ENCODE measurements at places on chromosomes 1 and 21.

DNA sequence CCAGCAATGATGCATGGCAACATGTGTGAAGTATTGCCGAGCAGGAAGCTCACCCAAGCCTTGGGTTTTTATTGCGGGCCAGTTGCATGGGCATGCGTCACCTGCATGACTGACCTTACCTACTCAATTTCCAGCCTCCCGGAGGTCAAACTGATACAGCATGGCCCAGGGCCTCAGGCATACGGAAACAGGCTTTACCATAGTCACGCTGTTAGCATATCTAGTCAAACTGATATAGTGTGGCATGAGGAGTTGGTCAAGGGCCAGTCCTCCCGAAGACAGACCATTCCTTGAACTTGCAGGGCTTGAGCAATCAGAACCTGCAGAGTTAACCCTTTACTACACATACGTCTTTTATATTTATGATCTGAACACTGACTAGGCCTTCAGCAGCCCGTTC is 6.4 kb upstream of the DUSP12 start:
- DNase-seq = no peak

DNA sequence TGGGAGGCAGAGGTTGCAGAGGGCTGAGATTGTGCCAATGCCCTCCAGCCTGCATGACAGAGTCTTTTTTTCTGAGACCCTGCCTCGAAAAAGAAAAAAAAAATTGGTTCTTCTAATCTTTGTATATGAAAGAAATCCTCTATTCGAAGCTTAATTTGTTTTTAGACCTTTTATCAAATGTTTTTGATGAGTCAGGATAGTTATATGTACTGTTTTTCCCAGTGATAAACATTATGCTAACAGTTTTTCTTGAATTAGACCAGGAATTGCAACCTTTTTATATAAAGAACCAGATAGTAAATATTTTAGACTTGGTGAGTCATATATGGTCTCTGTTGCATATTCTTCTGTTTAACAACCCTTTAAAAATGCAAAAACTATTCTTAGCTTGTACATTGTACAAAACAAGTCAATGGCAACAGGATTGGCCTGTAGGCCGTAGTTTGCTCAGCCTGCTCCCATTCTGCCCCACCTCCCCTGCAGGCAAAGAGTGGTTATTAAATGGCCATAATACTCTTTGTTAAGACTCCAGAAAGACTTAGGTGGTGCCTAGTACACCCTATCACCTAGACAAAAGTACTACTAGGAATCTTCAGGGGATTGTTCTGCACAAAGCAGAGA is 45.2 kb downstream of the LYST start:
- DNase-seq = peak; percentile 58

DNA sequence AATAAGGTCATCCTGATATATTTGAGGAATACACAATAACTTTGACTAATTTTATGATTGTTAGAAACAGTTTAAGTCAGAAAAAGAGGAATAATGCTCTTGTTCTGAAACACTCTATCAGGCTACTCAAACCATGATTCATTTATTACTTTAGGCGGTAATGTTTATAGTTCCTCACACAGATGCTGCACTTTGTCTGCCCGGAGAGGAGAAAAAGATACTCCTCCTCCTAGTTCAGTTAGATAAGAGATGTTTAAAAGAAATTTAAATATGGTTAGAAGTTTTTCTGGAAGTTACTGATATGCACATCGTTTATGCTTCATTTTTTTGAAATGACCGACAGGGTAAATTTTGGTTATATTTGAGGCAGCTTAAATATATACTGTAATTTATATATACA is 103.0 kb downstream of the ZMYM4 start:
- no peak for DNase-seq

DNA sequence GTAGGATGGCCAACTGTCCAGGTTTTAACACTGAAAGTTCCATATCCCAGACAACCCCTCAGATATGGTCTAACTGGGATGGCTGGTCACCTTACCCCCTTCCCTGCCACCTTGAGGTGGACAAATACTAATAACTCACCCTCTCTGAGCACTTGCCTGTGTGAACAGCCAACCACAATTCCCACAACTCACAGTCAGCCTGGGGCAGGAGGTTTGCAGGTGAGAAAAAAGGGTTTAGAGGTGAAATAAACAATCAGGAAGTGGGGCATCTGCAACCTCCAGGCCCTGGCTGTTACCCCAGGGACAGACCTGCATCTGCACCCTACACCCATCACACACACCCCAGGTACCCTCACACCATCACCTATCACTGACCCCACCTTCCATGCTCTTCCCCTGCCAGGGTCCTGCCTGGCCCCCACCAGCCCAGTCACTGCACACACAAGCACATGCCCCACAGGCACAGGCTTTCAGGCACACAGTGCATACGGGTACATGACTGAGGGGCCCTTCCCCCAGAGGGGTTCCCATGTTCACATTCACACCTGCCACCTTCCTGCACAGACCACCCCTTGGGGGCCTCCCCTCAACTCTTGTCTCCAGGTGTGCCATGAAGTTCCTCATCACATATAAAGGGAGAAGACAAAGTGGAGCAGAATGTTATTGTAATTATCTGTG is 679.5 kb downstream of the MATN1 start:
- DNase-seq = no peak

- peak; percentile 50 for DNase-seq
These were observed 12.6 kb upstream of the TNFRSF14 start for GRCh38 chr1:2543543-2544092.

DNA sequence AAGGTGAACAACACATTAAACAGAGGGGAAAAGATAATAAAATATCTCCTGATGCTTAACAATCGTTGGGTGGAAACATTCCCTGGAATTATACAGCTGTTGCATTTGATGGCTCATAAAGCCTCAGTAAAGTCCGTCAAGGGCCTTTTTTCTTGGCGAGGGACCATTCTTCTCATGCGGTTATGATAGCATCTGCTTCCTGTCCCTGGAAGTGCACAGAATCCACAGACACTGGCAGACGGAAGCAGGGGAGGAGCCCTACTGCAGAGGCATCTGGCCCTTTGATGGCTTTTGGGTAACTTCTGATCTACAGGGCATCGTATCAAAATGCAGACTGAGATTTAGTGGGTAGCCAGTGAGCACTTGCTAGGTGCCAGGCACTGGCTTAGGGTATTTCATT is 286.9 kb downstream of the KIF26B start:
- DNase-seq = no peak

DNA sequence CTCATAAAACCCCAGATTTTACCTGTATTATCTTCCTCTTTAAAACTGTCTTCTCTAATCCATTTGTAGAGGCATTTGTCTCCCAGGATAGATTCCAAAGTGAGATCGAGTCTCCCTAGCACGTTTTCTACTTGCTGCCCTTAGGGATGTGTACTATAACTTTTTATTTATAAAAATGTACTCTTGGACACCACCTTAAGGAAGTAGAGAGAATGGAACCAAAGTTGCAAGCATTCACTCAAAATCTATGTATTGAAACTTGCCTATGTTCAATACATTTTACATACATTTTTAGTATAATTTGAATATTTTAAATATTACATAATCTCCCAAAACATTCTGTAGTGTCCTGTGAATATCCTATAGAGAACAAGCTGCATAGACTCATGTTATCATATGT is 842 bp upstream of the SPRR2A start:
- DNase-seq = no peak
